Hematopoietic multipotent progenitor cell treated with erythropoietin and hydrocortisone succinate and interleukin-3 and kit ligand, for 8 days (in vitro differentiated cells): ENCODE measurements at places on chromosomes 5 and 9.

GRCh38 chr9:22522206-22522740, 75.6 kb downstream of the DMRTA1 start:
- no peak for DNase-seq

DNA sequence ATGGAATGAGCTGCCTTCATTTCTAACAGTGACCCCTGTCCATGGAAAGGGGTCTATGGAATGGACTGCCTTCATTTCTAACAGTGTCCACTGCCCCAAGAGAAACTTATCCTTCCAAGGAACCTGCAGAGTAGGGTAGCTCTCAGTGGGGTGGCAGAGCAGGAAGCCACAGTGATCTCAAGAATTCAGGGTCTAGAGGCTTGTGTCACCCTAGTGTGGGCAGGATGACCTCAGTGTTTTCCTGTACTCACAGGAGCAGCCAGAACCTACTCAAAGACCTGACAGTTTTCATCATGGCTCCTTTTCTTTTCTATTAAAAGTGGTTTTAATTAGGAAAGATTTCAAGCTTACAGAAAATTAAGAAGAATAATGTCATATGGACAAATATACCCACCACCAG, 27.5 kb downstream of the SEC61B start:
- DNase-seq = no peak

DNA sequence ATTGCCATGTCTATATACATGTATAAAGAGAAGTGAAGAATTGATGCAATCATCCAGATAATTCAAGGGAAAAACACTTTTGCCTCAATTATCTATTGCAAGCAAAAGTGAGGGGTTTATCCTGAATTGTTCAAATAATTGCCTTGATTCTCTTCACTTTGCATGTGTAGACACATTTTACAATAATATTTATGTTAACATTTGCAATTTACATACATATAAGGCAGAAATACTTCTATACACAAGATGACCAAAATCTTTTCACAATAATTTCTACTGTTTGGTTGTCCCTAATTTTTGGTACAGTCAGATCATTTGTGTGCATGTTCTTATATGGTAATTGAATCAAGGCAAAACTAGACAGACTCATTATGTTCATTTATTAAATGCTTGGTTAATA, 285.3 kb upstream of the TMEM161B start:
- DNase-seq = no peak

DNA sequence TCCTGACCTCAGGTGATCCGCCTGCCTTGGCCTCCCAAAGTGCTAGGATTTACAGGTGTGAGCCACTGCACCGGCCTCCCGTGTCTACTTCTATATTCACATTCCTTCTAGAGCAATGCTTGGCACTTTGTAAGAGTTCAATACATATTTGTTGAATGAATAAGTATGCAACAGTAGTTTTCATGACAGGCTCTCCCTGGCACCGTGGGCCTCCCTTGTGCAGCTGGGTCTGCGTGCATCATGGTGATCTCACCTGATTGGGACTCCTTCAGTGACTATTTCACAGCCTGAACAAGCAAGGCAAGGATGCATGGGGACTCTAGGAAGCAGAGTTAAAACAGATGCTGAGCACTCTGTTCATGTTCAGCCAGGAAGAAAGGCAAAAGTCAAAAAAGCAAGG, 6.8 kb upstream of the ZBTB34 start:
- no peak for DNase-seq

GRCh38 chr5:157994906-157995519, 136.1 kb upstream of the CLINT1 start:
- peak; percentile 54 for DNase-seq

- no peak for DNase-seq
Observed at GRCh38 chr5:136529081-136529480, 163.7 kb upstream of the TRPC7 start.

- DNase-seq = no peak
Observed at GRCh38 chr5:167051402-167051768, 1240.1 kb upstream of the WWC1 start.

GRCh38 chr5:17219006-17219422, 1.6 kb downstream of the BASP1 start:
- DNase-seq = no peak

GRCh38 chr5:74725331-74725730, 40.3 kb downstream of the HEXB start:
- DNase-seq = no peak

DNA sequence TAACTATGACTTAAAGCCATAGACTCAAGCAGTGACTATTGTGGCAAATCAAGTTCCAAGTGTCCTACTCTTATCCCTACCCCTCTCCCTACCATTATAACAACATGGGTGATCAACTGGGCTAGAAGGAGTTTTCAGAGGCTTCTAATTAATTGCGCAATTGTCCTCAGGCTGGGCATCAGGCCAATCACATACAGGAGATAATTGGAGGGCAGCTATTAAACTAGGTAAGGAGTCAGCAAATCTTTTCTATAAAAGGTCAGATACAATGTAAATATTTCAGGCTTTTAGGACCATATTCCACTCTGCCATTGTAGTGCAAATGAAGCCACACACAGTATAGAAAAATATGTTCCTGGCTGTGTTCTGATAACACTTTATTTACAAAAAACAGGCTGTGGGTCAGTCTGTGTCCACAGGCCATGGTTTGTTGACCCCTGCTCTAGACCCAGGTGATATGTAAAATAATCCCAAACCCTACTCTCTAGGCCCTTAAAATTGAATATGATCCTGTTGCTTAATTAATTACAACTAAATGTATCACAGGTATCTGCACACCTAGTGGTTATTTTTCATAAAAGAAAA, 141.4 kb upstream of the PIK3R1 start:
- no peak for DNase-seq

GRCh38 chr5:32030686-32031085, 143.4 kb downstream of the GOLPH3 start:
- DNase-seq = no peak

DNA sequence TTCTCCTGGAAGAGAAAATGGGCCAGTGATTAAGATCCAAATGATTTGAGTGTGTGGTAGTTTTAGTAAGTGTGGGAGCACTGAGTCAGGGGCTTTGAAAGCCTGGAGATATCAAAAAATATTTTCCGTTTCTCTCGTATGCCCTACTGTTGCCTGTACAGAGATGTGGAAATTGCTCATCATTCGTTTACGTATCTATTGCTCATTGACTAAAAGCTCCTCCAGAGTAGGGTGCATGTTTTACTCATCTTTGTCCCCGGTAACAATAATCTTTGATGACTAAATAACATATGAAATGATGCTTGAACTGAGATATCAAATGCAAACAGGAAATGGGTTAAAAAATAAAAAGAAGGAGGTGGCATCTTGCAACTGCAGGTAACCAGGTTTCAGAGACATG, 114.2 kb upstream of the FST start:
- no peak for DNase-seq

DNA sequence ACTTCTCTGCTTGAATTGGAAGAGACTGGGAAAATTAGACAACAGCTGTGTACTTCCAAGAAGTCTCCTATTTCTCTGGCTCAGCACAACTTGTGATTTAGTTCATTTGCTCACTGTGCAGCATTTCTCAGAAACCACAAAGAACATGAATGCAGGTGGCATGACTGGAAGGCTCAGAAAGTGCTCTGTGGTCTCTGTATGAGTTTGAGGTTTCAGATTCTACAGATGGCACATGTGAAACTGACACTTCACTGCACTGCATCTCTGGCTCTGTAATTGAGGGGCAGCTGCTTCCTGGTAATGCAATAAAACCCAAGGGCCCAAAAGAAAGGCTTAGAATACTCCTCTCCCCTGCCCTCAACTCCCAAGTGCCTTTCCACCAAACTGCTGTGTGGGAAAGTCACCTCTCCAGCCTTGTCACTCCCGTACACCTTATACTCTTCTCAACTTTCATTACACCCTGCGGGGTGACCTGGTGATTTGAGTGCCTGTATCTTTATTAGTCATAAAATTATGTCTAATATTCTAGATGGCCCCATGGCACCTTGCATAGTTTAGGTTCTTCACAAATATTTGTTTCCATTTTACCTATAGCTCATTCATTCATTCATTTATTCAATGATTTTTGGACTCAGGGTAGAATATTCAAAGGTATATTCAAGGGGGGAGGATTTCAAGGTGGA, 82.5 kb downstream of the ESM1 start:
- no peak for DNase-seq

GRCh38 chr9:131754846-131755245, 15.0 kb upstream of the RAPGEF1 start:
- no peak for DNase-seq

- peak; percentile 92 for DNase-seq
Observed at GRCh38 chr9:136787690-136788400, 3.3 kb upstream of the TMEM141 start.

DNA sequence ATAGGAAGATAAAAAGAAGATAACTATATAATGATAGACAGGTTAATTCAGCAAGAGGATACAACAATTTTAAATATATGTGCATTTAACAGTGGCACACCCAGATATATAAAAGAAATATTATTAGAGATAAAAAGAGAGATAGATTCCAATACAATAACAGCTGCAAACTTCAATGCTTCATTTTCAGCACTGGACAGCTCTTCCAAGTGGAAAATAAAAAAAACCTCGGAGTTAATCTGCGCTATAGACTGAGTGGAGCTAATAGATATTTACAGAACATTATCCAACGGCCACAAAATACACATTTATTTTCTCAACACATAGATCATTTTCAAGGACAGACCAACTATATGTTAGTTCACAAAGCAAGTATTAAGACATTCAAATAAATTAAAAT, 1229.5 kb upstream of the CDH6 start:
- no peak for DNase-seq

GRCh38 chr5:72511774-72512592, 4.8 kb upstream of the ZNF366 start:
- no peak for DNase-seq

DNA sequence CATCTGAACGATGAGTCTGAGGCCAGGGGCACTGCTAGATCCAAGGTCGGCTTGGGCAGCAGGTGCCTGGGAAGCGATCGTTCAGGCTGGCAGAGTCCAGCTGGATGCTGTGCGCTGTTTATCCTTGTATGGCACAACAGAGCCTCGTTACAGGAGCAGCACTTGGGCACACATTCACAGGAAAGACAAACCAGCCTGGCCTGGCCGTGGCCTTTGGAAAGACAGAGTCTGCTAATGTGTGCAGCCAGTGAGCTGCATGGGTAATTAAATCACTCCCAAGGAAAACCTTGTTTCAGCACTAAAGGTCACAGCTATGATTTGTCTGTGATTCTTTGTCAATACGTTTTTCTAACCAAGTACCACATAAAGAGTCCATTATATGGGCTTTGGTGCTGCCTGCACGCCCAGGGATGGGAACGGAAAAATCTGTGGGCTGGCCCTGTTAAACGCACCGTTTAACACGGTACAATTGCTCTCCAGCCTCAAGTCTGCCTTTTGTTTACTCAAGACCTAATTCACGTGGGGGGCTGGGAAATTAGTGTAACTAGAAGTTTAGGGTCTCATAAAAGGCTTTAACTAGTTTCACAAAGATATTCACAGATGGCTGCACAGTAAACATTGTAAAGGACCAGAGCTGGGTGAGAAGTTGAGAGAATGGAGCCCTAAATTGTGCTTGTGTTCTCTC, 509.3 kb downstream of the KDM4C start:
- DNase-seq = no peak

GRCh38 chr5:172885597-172886340, 51.7 kb downstream of the ERGIC1 start:
- DNase-seq = no peak

- DNase-seq = no peak
Observed at GRCh38 chr9:118734696-118735095, 634.5 kb downstream of the BRINP1 start.

DNA sequence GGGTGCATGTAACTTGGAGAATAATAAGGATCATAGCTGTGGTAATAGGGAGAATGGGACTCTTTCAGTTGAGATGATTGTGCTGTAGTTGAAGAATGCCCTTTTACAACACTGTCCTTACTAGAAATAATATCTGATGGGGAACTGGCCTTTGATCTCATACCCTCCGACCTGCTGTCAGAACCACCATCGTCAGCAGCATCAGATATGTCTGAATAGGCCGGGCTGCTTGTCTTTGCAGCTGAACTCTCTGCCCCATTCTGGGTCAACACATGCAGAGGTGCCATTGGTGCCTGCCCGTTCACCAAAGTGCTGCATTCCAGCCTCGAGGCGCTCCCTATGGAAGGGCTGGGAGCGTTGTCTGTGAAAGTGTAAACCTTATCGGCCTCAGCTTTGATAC, 99.1 kb downstream of the ZNF608 start:
- DNase-seq = no peak

DNA sequence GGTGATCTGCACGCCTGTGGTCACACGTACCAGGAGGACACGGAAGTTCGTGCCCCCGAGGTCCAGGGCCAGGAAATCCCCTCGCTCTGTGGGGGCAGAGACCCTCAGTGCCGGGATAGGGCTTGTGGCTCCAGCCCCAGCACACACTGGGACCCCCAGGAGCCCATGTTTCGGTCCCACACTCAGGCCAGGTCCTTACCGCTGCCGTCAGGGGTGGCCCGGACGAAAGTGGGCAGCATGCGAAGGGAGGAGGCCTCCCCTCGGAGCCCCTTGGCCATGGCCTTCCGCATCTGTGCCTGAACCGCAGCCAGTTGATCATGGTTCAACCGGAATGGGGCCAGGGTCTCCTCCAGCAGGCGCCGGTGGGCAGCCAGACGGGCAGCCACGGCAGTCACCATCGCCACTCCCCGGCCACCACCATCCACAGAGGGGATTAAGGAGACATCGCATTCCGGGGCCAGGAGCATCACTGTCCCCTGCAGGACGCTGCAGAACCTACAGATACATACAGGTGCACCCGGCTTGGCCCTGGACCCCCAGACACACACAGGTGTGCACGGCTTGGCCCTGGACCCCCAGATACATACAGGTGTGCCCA, 11.8 kb downstream of the HK3 start:
- DNase-seq = no peak

DNA sequence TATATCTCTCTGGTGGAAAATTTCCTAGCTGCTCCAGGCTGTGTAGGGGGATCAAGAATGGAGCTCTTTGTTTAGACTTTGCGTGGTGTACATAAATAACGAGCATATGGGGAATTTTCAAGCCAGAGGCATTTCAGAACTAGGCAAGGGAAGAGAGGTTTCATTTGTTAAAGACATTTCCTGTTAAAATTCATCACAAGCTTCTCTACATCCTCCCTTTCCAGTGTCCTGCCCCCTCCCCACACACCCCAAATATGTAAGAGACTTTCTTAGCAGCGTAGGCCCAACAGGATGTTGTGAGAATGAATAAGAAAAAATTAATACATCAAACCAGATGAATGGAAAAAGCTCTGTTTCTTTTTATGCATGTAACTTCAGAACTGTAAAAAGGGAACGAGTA, 150.3 kb downstream of the GPBP1 start:
- DNase-seq = no peak
